ENCODE measurements at places on chromosomes 2 and 18.
A peak's percentile ranks its signal among the peaks of the same experiment; 100 is the strongest.

DNA sequence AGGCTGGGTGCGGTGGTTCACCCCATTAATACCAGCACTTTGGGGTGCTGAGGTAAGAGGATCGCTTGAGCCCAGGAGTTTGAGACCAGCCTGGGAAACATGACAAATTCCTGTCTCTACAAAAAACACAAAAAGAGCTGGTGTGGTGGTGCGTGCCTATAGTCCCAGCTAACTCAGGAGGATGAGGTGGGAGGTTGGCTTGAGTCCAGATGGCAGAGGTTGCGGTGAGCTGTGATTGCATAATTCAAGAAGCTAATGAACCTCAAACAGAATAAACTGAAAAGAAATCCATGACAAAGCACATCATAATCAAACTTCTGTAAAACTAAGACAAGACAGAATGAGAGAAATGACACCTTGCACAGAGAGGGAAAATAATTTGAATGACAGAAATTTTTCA, 54.8 kb downstream of the SEMA4F start:
- no peak for DNase-seq

DNA sequence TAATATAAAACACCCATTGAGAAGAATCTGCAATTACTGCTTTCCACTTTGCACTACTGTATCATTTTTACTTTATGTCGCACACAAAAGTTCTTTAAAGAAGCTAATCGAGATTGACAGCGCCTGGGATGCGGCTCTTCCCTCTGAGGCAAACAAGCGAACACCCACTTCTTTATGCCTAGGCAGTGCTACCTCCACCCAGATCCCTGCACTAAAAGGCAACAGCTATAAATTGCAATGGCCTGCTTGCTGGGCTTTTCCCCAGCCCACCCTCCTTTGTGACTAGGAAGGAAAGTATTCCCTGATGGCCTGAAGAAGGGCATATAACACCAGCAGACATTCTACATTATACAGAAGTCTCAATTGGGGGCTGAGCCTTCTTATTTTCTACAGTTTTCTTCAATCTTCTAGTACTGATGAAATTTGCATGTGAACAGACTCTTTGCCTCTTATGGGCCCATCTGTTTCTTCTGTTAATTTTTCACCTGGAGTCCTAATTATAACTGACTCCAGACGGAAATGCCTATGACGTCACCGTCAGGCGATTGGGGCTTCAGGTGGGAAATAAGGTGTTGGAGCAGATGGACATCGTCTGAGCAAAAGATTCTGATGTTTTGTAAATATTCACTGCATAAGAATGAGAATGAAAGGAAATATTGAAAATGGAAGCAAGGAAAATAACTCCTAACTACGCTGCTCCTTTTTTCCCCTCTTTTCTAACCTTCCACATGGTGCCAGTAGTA, 138.9 kb upstream of the DCC start:
- DNase-seq = no peak

- DNase-seq = no peak
Measured at GRCh38 chr2:59529726-59530125, 1023.7 kb downstream of the BCL11A start.

DNA sequence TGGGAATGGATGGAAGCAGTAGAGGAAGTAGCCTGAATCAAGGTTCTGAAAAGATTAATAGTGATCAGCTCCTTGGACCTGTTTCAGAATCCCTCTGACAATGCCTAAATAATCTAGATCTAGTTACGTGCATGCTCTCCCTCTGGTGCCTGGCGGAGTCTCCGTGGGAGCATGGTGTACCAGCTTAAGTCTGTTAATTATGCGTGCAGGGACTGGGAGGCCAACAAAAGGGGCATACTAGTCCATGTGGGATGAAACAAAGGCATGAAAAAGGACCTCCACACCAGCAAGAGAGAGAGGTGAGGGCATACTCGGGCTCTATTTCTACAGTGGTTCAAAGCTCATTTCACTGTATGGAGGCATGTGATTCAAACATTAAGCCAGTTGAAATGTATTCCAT, 200.3 kb downstream of the DPP4 start:
- DNase-seq = no peak

- no peak for DNase-seq
Measured at GRCh38 chr2:231935207-231935524, 9.0 kb upstream of the NPPC start.

- peak; percentile 22 for DNase-seq
Measured at GRCh38 chr2:199985625-199986207, 30.3 kb downstream of the MAIP1 start.

DNA sequence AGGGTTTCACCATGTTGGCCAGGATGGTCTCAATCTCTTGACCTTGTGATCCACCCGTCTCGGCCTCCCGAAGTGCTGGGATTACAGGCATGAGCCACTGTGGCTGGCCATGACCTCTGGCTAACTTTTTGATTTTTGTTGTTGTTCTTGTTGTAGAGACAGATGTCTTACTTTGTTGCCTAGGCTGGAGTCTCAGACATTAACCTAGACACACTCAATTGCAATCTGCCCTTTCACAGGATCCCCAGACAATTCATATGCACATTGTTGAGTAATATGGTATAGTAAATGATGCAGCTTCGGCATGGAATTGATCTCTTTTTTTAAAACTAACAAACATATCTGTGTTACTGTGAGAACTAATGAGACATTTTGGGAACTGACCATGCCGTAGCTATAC, 130.5 kb upstream of the CCDC195 start:
- no peak for DNase-seq

DNA sequence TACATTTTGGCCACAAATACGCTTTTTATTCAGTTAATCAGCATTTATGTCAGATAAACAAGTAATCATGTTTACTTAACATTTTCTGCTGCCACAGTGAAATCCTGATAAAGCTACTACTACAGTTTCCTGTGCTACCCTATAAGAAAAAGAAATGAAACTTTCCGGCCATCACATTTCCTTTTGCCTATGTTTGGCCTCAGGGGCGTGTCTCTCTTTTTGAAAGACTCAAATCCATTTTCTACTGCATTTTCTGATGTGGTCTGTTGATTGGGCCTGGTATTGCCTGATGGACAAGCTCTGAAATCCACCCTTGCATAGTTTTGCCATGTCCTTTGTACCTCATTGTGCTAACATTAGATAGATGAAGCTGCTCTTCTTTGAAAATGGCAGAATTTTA, 152.6 kb downstream of the AGPS start:
- no peak for DNase-seq

DNA sequence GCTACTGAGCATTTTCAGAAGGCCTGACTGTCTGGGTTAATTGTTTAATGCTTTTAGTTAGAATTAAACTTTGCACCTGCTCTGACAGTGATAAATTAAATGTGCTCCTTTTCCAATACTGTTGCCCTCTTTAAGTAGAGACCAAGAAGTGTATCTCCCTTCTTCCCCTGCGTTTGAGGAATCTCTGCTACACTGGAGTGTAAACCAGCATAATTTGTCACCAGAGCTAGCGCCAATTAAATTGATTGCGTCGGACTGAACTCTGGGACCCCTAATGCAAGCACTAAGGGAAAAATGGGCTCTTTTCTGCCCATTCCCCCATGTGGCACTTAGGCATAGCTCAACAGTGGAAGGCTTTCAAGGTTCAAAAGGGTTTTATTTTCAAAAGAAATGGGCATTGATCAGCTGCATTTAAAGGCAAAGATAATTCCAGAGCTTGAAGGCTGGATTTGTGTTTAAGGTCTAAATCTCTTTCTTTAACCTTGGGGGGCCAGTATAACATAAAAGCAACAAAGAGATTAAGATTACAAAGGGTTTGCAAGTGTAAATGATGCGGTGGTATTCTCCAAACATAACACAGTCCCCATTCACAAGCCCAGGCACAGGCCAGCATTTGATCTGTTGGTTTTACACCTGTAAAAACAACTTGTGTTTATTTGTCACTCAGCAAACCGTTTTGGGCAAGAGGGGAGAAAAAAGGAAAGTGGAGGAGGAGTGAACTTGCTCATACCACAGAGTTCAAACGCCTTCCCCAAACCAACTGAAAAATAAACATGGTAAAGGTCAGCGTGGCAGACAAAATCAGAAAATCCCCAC, 427.6 kb downstream of the BCL11A start:
- no peak for DNase-seq
